EL (cell line): ENCODE measurements at places on chromosomes 12 and 14.

DNA sequence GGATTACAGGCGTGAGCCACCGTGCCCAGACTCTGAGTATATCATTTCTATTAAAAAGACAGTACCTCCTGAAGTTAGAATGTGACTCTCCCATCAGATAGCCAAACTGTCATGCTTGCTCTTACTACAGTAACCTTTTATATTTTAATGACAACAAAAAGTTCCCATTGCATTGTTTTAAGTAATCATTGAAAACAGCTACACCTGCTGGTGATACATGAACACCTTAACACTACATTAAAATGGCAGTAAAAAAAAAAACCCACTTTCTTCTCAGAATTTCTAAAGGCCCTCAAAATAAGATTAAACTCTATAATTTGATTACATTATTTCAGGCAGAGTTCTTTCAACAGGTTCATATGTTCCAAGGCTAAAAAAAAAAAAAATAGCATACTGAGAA is 76.7 kb downstream of the SH2B3 start:
- no peak for DNase-seq

- no peak for DNase-seq
Observed at GRCh38 chr14:56742391-56742878, 67.8 kb downstream of the OTX2 start.

- DNase-seq, result no peak
Observed at GRCh38 chr12:77816196-77816595, 14.5 kb upstream of the NAV3 start.

GRCh38 chr14:37201724-37202123 is 4.0 kb downstream of the MIPOL1 start:
- no peak for DNase-seq

DNA sequence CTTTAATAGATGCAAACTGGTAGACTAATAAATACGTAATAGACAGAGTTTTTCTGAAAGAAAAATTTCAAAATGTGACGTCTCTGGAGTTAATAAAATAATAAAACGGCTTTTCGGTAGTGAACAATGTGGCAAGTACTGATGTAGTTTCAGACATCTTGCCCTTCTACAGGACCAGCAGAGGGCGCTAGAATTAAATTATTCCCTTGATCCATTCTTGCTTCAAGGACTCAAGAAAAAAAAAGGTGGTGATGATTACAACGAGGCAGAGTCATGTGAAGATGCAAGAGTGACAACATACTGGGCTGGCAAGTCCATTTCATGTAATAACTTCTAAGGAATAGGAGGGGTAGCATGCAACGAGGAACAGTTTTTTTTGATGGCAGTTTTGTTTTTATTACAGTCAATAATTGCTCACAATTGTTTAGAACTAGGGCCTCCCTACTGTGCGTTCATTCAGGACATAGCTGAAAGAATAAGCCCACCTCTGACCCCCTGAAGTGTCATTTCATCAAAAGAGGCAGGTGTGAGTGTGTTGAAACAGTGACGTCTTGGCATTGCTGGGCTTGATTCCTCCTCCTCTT is 101.0 kb upstream of the GZMB start:
- DNase-seq, result peak; percentile 68

DNA sequence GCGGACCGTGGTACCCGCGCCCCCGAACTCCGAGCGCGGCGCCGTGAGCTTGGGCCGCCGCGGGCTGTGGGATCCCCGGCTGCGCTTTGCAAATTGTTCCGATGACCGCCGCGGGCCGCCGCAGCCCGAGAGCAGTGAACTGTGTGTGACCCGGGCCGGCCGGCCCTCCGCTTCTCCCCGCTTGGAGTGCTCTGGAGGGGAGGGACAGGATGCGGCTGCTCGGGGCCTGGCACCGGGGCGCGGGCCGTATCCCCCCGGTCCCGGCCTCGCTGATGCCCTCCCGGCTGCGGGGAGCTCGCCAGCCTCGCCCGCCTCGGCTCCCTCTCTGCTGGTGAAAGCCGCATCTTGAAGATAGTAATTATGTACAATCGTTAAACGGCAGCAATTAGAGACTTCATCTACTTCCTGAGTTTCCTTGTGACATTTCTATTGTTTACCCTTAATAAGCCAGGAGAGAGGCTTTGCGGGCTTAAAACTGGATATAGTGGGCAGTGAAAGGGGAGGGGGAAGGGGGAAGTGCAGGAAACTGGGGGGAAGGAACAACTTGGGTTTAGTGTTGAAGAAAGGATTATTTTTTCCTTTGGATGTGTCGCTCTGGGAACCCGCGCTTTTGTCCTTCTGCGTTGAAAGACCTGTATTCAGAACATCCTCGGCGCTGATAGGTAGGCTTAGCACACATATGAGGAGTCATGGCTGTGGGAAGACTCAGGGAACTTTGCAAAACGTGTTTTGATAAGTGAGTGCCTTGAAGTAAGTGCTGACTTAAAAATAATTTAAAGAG is 1.2 kb downstream of the PELI2 start:
- DNase-seq, result peak; percentile 37

DNA sequence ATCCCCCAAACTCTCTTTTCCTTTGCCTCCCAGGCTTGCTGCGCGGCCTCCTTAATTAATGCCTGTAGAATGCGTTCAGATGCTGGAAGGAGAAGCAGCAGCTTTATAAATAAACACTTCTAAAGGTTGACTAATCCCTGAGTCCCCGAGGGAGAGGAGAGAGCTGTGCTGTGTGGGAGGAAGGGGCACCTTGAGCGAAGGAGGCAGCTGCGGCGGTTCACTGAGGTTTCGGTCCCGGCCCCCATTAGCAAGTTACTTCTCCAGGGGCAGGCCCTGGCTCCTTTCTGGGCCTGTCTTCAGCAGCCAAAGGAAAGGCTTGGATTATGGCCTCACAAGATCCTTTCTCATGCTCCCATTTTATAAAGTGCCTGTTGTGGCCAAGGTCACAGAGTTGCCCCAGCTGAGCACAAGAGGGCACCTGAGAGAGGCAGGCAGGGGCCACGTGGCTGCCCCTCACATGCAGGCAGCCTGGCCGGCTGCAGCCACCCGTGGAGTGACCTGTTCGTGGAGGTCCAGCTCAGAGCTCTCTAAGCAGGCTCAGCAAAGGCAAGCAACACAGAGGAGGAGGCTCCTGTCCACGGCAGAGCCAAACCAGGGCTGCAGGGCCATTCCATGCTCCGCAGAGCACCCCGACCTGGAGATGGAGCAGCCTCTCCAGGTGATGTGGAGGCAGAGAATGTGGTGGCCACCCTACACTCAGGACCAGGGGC is 15.0 kb upstream of the CACNA2D4 start:
- DNase-seq, result no peak

- no peak for DNase-seq
Observed at GRCh38 chr14:70004791-70005190, 125.6 kb downstream of the SMOC1 start.

GRCh38 chr12:58678753-58679152 is 241.6 kb downstream of the LRIG3 start:
- DNase-seq, result no peak

DNA sequence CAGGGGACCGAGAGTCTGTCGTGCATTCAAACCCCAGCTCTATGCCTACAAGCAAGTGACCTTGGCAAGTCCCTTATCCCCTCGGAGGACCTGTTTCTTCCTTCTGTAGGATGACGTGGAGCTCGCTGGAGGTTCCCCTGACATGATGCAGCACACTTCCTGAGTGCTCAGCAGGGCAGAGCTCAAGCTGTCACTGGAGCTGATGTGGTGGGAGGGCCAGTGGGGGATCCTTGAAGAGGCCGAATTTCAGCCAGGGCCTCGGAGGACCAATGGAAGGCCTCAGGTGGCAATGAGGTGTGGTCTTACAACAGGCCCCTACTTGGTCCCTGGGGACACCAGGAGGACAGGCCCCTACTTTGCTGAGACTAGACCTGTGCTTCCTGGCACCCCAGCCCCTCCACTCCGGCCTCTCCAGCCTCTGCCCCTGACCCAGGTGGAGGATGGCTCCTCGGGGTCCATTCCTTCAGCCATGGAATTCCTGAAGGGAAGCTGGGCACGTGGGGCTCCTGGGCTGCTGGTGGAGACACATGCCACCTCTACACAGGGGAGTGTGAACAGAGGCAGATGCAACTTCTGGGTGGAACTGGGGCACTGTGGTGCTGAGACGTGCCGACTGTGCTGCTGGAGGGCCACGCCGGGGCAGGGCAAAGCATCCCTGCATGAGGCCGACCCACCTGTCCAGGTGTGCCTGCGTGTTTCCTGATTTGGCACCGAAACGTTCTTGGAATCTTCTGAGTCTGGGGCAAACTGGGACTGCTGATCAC is 18.7 kb upstream of the KIF26A start:
- DNase-seq, result no peak

DNA sequence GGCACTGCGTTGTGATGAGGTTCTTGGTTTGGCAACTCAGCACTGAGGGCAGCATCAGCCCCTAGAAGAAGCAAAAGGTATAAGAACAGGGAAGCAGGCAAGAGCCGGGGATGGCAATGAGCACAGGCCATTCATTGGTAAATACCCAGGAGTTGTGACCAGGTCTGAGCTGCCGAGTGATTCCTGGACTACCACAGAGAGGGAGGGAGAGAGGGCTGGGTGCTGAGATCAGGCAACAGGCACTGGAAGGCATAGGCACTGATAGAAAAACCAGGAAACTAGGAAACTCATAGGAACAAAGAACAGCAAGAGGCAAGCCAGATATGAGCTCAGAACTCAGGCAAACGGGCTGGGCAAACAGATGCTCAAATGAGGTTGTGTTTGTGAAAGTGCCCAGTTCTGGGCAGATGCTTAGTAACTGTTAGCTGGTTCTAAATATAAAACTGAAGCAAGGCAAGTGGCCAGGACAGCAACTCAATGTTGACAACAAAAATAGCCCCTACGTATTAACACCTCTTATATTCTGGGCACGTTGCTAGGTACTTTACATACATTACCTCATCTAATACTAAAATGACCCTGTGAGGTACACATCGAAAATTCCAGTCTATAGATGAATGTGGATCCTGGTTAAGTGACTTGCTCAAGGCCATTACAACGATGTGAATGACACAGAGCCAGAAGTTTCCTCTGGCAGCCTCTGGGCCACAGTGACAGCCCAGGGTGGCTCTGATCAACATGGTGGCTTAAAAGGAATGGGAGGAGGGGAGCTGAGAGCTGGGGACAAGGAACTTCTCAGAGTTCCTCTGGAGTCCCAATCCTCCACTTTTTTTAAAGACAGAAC is 121.1 kb downstream of the PRMT8 start:
- no peak for DNase-seq

DNA sequence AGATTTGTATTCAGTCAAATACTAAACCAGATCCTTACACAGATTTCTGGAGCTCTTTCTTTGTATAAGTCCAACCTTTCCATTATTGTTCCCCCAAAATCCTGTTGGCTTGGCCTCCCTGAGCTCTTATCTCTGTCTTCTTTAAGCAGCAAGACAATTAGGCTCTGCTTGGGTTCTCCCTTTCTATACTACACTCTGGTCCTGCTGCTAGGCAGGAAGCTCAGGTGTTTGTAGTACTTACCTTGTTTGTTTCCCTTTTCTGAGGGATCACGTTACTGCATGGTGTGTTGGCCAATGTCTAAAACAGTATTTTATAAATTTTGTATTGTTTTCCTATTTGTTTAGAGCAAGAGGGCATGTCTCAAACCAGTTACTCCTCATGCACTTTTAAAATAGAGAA is 192.9 kb downstream of the PRKD1 start:
- DNase-seq, result no peak

DNA sequence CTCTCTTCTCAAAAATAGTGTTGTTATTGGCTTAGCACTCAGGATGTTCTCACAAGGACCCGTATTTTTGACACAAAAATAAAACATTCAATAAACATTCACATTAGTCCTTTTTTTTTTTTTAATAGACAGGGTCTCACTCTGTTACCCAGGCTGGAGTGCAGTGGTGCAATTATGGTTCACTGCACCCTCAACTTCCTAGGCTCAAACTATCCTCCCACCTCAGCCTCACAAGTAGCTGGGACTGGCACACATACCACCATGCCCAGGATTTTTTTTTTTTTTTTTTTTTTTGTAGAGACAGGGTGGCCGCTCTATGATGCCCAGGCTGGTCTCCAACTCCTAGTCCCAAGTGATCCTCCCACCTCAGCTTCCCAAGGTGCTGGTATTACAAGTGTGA is 27.0 kb downstream of the PPP1R13B start:
- no peak for DNase-seq

GRCh38 chr12:109625131-109625559 is 51.6 kb downstream of the MVK start:
- peak; percentile 63 for DNase-seq

GRCh38 chr12:76943008-76943407 is 64.2 kb upstream of the CSRP2 start:
- DNase-seq, result peak; percentile 8

DNA sequence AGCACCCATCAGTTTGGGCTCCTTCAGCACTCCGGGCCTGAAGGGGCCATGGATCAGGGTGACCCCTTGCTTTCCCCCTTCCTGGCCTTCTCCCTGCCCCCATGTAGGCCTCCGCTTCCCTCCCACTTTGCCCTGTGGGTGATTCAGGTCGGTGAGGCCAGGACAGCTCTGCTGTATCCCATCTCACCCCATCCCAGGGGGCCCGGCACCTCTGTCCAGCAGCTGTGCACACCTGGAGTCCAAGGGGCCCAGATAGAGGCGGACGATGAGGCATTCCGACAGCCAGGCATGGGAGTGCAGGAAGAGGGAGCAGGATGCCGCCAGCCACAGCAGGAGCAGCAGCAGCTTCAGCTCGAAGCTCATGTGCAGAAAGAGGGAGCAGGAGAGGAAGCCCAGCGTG is 11.4 kb downstream of the LTB4R start:
- no peak for DNase-seq

GRCh38 chr14:37515771-37516170 is 79.3 kb downstream of the FOXA1 start:
- DNase-seq, result no peak

GRCh38 chr12:6819106-6820030 is 2.3 kb upstream of the GPR162 start:
- DNase-seq, result no peak

DNA sequence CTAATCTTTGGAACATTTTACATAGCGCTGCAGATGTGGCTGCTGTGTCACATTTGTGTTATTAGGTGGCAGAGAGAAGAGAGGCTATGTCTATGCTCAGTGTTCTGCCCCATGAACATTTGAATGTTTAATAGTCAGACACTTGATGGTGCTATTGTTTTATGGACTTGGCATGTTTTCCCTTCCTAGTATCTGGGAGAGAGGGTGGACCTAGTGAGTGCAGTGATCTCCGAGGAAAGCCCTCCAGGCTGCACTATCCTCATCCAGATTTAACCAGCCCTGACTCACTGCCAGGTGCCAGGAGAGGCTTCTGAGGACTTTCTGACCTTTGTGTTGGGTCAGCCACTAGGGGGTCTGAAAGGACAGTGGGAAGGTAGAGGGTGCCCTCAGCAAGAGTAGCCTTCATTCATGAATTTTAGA is 24.3 kb downstream of the ZFC3H1 start:
- DNase-seq, result peak; percentile 13

DNA sequence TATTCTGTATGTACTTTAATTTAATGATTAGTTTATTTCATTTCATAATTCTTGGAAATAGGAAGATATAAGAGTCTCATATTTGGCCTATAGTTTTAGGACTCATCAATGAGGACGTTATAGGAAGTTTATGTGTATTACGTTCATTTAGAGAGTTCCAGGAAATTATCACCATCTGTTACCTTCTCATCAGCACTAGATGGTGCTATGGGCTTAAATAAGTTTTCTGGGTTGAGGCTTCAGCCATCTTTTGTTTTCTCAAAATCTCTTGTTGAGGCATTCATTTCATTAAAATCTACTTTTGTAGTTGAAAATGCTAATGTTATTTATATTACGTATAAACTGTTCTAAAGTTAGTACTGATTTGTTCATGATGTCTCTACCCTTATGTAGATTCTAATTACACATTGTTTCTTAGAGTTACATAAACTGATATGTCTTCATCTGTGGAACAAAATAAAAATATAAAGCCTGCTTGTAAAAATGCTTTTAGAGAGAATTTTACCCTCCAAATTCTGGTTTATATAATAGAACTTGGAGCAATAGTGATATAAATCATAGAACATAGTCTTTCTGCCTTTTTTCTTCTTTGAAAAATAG is 89.2 kb downstream of the CFAP54 start:
- DNase-seq, result peak; percentile 57
